ENCODE measurements at places on chromosomes 3 and 15.

DNA sequence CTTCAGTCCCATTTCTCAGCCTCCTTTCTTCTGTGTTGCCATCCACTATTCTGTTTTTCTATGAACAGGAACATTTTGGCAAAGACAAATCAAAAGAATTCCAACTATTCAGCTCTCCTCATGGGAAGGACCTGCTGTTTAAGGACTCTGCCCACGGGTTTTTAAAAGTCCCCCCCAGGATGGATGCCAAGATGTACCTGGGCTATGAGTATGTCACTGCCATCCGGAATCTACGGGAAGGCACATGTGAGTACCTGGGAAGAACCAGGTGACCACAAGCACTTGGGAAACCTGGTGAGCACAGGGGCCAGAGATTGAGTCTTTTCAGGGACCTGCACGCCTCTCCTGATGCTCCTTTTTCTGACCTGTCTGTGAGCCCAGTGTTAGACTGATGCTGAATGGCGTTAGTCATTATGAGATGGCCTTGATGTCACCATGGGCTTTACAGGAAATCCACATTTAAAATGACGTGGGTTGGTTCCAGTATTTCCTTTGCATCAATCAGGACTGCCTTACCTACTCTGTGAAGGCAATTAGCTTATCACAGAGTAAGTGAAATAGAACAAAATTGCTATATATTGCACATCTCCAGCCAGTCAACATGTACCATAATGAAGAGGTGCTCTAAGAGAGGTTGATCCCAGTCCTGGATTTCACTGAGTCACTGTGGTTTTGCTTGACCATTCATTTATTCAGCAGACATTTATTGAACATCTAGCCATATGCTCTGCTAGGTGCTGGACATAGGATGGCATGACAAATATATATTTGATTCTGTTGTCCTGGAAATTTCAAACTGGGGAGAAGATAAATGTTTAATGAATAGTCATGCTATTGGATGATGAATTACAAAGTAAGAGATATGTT is 11.7 kb downstream of the TF start:
- no peak for DNase-seq

DNA sequence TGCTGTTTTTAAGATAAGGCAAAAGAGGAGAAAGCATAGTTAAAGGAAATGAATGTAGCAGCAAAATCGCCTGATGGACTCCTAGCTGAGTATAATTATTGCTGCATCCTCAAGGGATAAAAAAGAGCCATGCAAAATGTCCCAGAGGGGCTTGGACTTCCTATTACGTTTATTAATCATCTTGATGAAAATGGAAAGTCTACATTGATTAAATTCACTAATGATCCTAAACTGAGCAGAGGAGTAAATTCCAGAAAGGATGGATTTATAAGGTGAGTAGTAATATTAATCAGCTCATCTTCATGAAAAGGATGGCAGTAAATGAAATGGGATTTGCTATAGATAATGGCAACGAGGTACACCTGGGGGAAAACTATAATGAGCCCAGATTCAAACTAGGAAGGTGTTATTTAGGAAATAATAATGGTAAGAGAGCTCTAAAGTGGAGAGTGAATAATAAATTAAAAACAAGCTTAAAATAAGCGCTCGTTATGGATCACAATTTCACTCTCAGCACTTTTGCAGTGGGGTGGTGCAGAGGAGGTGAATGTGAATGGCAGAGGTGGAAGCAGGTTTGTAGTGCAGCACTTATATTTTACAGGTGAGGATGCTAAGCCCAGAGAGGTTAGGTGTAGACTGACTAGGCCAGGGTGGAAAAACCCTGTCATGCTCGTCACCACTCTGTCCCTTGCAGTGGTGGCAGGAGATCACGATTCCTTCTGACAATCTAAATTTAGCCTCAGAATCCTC is 22.3 kb downstream of the IL5RA start:
- DNase-seq, result no peak

- no peak for DNase-seq
Measured at GRCh38 chr15:91890614-91891013, 37.1 kb downstream of the SLCO3A1 start.

DNA sequence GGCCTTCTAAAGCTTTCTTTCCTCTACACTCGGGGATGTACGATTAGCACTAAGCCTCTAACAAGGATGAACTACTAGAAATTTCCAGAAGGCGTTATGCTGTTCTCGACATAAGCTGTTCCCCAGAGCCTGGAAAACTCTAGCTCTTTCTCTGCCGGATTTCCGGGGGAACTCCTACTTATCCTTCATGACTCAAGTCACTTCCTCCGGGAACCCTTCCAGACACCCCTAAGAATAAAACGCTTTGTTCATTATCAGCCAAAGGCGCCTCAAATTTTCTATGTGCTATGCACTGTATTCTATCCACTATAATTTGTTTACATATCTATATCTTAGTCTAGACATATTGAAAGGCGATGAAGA is 455 bp upstream of the SNAP23 start:
- DNase-seq, result no peak

DNA sequence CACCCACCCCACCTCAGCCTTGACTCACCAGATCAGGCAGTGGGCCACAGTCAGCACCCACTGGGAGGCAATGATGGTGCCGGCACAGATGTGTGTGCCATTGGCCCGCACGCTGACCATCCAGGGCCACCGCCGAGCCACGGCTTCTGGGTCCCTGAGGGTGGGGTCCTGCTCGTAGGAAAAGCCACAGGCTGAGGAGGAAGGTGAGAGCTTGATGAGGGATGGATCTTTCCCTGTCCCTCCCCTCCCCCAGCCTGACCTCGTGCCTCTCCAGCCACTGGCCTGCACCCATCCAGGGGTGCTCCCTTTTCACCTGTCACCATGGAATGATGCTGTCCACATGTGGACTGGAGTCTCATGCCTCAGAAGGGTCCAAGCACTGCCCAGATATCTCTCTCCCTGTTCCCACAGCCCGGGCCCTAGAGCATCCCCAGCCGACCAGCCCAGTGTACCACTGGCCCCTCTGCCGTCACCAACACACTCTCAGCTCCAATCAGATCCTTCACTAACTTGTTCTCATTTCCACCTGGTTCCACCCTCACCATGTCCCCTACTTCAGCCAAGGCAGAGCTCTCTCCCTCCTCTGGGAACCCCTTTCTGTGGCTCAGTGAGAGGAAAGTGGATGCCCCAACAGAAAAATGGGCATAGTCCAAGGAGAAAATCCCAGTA is 2.0 kb downstream of the PRSS50 start:
- no peak for DNase-seq

- no peak for DNase-seq
Measured at GRCh38 chr3:112273536-112273935, 20.5 kb downstream of the SLC9C1 start.

- no peak for DNase-seq
Measured at GRCh38 chr3:73848173-73848906, 223.6 kb upstream of the PDZRN3 start.

- DNase-seq, result no peak
Measured at GRCh38 chr15:78981532-78982313, 36.9 kb upstream of the CTSH start.

DNA sequence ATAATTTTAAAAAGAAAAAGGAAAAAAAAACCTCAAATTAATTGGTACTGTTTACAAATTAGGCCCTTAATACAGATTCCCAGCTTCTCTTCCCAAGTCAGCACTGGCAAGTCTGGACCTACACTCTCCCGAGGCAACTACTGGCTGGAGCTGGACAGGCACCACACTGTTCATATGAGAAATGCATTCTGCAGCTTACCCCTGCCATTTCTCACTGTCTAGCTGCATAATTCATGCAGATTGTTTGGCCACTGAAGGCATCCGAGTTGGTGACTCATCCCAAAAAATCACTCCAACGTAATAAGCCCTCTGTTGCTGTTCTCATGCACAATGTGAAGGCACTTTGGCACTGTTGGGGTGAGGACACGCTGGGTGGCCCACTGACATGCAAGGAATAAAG is 45.3 kb downstream of the ROPN1B start:
- DNase-seq, result no peak

GRCh38 chr3:151067158-151067557 is 18.3 kb upstream of the MED12L start:
- no peak for DNase-seq

Measured in activated gamma-delta T cell (primary cell).